ENCODE measurements at places on chromosomes 7 and 10.

GRCh38 chr7:142535123-142535779 lies 214.0 kb upstream of the PRSS1 start:
- DNase-seq = peak; percentile 77
- no peaks in the 10 kb centered on the region for H3K4me1 ChIP-seq
- H3K27me3 ChIP-seq = no peaks in the 10 kb centered on the region

DNA sequence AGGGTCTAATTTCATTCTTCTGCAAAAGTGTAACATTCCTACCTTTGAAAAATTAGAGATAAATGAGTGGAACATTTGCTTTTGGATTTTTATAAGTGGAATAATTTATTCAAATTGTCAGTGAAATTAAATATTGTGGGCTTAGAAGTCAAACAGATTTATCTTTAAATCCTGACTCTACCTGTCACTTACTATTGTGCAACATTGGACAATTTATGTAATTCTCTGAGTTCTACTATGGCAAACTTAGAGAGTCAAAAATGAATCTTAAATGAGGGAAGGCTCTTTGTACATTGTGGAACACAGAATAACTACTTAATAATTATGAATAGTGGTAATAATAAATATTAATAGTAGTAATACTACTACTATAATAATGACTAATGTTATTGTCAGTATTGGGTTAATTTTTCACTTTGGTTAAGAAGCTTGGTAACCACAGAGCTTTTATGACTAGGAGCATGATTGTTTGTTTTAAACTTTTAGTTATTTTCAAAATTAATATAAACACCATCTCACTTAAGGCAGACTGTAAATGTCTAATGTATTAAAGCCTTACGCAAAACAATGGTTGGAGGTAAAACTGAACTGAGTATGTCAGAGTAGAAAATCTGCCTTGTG lies 70.0 kb downstream of the PRKG1 start:
- no peaks in the 10 kb centered on the region for H3K36me3 ChIP-seq
- DNase-seq = no peak
- H3K27ac ChIP-seq = no peak overlapping the region
- H3K4me3 ChIP-seq = no peak overlapping the region

DNA sequence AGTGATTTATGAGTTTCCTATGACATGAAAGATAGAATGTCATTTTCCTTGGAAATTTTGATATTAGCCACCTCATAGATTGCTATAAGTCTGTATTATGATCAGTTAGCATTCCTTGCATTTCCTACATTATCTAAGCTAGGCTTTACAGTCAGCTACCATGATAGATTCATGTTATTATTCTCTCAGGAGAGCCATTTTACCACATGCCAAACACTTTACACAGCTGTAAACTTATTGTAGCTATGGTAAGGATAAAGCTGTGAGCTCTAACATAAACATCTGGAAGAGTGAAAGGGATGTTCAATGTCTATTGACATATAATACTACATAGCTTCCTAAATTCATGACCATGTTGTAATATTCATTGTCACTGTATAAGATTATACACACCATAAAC lies 608.0 kb downstream of the PHTF2 start:
- no peaks in the 10 kb centered on the region for H3K27me3 ChIP-seq
- no peak overlapping the region for H3K4me3 ChIP-seq

DNA sequence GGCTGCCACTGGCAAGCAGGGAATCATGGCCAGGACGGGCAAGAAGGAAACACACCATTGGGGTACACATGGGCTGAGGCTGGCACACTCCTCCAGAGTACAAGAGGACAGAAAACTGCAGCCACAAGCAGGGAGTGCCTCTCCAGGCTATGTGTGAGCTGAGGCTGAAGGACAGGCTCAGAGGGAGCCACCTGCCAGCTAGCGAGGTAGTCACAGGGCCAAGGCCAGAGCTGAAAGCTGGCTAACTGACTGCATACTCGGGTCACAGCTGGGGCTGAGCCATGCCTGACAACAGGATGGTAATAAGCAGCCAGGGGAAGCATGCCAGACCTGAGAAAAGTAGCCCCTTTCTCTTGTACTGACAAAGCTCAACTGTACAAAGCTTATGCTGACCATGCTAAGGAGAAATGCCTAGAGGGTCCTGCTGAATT lies 52.0 kb downstream of the KIF5B start:
- H3K4me1 ChIP-seq = no peaks in the 10 kb centered on the region
- no peak overlapping the region for H3K27ac ChIP-seq
- no peaks in the 10 kb centered on the region for H3K27me3 ChIP-seq
- H3K36me3 ChIP-seq = no peaks in the 10 kb centered on the region
- DNase-seq = no peak
- no peak overlapping the region for H3K4me3 ChIP-seq

GRCh38 chr7:63067897-63068585 lies 930.6 kb upstream of the ZNF722 start:
- no peaks in the 10 kb centered on the region for H3K4me1 ChIP-seq
- DNase-seq = no peak
- no peaks in the 10 kb centered on the region for H3K27me3 ChIP-seq
- H3K27ac ChIP-seq = no peak overlapping the region
- H3K36me3 ChIP-seq = no peaks in the 10 kb centered on the region
